Stimulated activated CD8-positive, alpha-beta memory T cell treated with anti-CD3 and anti-CD28 coated beads, Interleukin-2, amount 100 ng/mL, for 1 hour (primary cell): ENCODE measurements at places on chromosomes 7 and 10.

- DNase-seq: no peak
Measured at GRCh38 chr10:96565774-96566173, 21.0 kb downstream of the TM9SF3 start.

- no peak for DNase-seq
Measured at GRCh38 chr10:1320739-1321320, 264.6 kb downstream of the WDR37 start.

GRCh38 chr10:124667425-124668345 is 76.5 kb downstream of the FAM53B start:
- DNase-seq: no peak

GRCh38 chr10:639751-640672 is 49.5 kb downstream of the DIP2C start:
- no peak for DNase-seq

GRCh38 chr10:58412502-58412961 is 27.3 kb downstream of the TFAM start:
- DNase-seq: no peak
